Stimulated activated CD8-positive, alpha-beta memory T cell treated with anti-CD3 and anti-CD28 coated beads, Interleukin-7, amount 100 ng/mL, for 4 hours (primary cell): ENCODE measurements at places on chromosomes 7 and 10.

DNA sequence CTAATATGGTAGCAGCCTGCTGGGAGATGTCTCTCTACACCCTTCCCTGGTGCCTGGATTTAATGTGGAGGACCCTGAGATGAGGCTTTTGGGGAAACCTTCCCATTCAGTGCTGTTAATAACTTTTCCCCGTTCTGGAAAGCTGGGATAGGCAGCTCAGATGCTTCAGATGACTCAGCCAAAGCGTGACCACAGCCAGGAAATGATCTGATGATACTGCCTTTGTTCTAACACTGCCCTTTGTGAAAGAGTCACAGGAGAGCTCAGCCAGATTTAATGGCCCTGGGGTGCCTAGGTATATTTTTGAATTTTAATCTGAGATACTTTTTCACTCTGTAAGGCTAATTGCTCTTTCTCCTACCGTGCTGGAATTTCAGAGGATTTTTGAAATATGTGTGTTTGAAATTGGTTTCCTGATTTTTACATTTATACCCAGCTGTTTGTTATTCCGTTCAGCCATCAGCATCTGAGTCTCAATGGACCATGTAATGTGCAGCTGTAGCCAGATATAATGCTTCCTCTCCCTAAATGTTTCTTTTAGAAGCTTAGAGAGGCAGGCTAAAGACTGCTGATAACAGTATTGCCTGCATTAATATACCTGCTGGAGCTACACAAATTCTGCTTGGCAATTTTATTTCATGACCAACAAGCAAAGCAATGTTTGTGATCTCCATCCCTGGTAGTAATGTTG lies 17.8 kb downstream of the CELF2 start:
- DNase-seq = no peak

- no peak for DNase-seq
Measured at GRCh38 chr10:132707121-132707775, 78.7 kb downstream of the NKX6-2 start.

DNA sequence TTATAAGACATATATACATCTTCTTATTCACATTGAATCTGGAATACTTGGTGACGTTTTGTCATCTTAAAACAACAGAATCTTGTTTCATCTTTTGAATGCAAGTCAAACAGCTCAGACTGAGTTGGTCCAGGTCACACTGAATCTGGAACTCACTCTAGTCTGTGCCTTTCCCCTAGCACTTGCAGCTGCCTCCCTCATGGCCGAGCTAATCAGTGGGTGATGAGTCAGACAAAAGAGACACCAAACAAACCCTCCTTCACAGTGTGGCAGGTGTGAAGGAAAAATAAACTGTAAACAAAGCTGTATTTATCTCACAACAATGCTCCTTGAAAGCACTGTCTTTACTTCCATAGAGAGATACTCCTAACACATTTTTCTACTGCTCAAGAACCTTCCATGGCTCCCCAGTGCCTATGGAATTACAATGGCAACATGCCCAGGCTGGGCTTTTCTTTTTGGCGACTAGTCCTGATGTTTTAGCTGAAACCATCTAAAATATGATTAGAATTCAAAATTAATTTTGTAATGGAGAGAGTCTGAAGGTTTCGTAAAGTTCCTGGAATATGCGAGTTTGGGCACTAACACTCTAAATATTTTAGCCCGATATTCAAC lies 140.0 kb downstream of the ZNF365 start:
- DNase-seq = no peak

DNA sequence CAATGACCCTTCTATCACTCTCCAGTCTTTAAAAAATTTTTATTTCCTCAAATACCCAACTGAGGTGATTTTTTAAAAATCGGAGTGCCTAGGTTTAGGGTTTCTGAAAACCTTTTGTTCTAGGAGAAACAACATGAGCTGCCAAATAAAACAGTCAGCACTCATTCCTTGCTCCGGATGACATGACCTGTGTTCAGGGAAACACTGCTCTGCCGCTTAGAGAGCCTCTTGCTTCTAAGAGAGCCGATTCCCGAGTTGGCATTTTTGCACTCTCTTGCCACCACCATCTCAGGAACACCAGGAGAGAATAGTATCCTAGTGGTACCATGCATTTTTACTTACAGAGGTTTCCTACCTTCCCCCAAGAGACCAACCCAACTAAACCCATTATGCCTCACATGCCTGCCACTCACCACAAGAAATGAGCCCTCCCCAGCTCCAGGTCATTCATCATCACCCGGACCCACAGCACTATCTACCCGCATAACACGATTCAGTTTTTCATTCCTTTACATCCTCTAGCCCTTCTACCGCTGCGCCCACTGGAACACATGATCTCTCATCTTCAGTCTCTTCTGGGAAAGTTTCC lies 365.4 kb downstream of the THSD7A start:
- DNase-seq = no peak

DNA sequence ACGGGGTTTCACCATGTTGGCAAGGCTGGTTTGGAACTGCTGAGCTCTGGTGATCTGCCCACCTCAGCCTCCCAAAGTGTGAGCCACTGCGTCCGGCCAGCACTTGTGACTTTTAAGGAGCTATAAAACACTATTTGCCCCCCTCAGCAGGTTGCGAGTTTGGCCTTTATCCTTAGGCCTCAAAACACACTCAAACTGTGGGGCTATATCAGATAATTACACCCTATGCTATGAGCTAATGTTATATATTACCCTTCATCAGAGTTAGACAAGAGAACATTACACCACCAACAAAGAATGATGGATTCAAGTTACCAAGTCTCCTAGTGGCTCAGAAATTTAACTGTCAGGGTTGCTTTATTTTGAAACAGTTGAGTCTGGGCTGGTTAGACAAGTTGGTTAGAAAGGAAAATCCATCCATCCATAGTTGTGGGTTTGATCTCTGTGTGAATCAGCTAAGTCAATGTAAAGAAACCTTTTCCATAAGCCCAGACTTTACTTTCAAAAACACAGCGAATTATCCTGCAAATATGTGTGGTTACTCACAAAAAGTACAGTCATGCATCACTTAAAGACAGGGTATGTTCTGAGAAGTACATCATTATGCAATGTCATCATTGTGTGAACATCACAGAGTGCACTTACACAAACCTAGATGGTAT lies 115.8 kb downstream of the SEMA3D start:
- no peak for DNase-seq
